ENCODE measurements at places on chromosomes 2 and 18. TPM values are rescaled to one million over a fixed set of nuclear protein-coding genes. Genes with fewer than 3 reads are reported as not detected.

Gene TSPYL6
- total RNA-seq = not detected

Gene LCT
- total RNA-seq = 14.9 TPM

Gene APLF
- total RNA-seq = 2.7 TPM

Gene ZNF2
- total RNA-seq = 3.7 TPM

Gene RFTN2
- total RNA-seq = 1.1 TPM

Gene ABCG8
- total RNA-seq = 15.2 TPM

Gene IL1F10
- not detected for total RNA-seq

Gene GAREM2
- total RNA-seq = 0.35 TPM

Gene BCL2L11
- total RNA-seq = 70.0 TPM

Gene COL3A1
- 81.7 TPM for total RNA-seq

Gene PAX3
- total RNA-seq = not detected

Gene SLC19A3
- total RNA-seq = 29.0 TPM
